Glomerular endothelial cell (primary cell): ENCODE measurements at places on chromosomes 11 and 22. TPM values are rescaled to one million over a fixed set of nuclear protein-coding genes. Genes with fewer than 3 reads are reported as not detected.

DNA sequence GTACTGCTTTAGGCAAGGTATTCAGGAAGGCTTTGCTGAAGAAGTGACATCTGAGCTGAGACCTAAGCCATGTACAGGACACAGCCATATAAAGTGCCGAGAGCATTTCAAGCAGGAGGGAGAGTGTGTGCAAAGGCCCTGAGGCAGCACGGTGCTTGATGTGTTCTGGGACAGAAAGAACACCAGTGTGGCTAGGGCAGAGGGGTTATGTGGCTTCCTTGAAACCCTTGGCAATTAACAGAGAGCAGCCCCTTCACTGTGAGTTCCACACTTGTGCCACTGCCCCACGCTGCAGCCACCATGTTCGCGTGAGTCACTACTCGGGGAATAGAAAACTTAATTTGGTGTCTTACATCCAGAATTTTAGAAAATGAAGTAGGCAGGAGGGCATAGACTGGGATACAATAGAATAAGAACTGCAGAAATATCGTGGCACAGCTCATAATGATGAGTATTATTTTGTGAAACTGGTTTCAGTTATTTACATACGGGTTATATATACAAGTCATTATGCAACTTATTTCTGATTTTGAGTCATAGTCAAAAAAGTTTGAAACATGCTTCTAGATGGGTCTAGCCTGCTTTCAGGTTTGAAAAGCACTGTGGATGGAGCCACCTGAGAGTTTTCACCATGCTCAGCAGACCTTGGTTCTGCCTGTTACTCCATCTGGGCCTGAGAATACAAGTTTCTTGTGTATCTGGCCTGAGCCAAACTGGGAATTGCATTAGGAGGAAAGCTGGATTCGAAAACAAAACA, 11.8 kb downstream of the IL10RA start:
- no peak for DNase-seq

GRCh38 chr11:112498701-112499100, 238.0 kb upstream of the PLET1 start:
- DNase-seq = no peak

GRCh38 chr11:92880381-92880780, 89.1 kb upstream of the MTNR1B start:
- DNase-seq = no peak

Gene OR56A1
- under 0.01 TPM in 1 of 2 replicates, not detected in the other for total RNA-seq

DNA sequence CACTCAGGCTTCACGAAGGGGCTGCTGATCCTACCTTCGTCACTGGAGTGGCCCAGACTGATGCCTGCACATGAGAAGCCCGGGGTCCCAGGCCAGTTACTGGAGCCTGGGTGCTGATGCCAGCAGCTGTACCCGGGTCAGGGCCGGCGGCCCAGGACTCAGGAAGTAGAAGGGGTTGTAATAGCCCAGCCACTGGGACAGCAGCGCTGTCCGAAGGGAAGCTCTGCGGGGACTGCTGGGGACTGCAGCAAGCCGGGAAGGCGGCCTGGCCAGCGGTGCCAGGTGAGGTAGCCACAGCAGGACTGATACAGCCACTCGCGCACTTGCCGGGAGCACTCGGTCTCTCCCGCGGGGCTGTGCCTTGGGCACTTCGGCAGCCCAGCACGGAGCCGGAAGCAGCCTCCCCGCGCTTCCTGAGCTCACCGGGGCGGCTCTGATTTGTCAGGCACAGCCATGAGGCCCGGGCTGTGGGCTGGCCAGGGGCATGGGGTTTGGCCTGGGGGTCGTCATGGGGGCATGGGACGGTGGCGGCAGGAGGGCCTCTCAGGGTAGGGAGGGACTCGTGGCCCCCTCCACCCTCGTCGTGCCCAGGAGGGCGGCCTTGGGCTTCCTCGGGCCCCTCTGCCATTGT, 13.9 kb upstream of the OR8K1 start:
- DNase-seq = no peak
